Activated naive CD4-positive, alpha-beta T cell treated with anti-CD3 and anti-CD28 coated beads for 36 hours (primary cell): ENCODE measurements at places on chromosomes 4 and X. TPM values are rescaled to one million over a fixed set of nuclear protein-coding genes. Genes with fewer than 3 reads are reported as not detected.

Gene FAM184B
- total RNA-seq = not detected

Gene TMPRSS11F
- not detected for total RNA-seq

GRCh38 chr4:52873861-52874343 is 11.8 kb downstream of the RASL11B start:
- no peak for DNase-seq
- no peak overlapping the region for H3K27ac ChIP-seq
- H3K36me3 ChIP-seq = peaks cover 30% of the 10 kb centered on the region
- peaks cover 9% of the 10 kb centered on the region for H3K4me1 ChIP-seq

DNA sequence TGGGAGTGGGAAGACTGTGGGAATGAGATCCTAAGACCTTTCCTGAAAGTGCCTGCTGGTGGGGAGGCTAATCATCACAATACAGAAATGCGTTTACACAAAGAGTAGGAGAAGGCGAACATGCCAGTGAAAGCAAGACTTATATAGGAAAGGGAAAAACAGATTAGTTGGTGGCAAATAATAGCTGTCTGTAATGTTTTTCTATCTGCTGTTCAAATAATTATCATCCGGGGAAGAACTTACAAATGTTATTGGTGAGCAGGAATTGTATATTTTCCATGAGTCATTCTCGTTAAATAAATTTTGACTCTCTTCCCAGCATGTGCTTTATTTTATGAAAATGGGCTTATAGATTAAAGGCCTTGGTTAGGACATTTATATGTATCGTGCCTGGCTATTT is 196.5 kb downstream of the ARHGAP10 start:
- DNase-seq = no peak
- no peak overlapping the region for H3K4me3 ChIP-seq
- no peak overlapping the region for H3K27ac ChIP-seq
- H3K4me1 ChIP-seq = no peaks in the 10 kb centered on the region
- H3K36me3 ChIP-seq = no peaks in the 10 kb centered on the region
- H3K27me3 ChIP-seq = no peaks in the 10 kb centered on the region

- no peaks in the 10 kb centered on the region for H3K36me3 ChIP-seq
- H3K4me1 ChIP-seq = no peaks in the 10 kb centered on the region
- no peaks in the 10 kb centered on the region for H3K27me3 ChIP-seq
- H3K4me3 ChIP-seq = no peak overlapping the region
- DNase-seq = no peak
These were observed 602.2 kb downstream of the CENPC start for GRCh38 chr4:66943112-66943511.

DNA sequence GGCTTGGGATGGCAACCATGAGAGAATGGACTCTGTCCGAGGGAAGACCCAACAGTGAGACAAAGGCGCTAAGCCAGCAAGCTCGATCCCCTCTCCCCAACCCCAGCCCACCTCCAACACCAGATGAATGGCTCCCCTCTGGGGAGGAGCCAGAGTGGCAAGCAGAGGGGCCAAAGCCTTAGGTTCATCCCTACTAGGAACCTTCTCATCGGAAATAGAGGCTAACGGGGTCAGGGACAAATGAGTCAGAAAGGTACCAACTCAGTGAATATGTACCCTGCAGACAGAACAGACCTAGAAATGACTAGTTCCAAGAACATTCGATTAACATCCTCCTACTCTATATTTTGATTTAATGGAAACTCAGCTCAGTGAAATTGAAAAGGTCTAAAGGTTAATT is 73.9 kb downstream of the NSG1 start:
- DNase-seq = peak; percentile 17
- no peak overlapping the region for H3K4me3 ChIP-seq
- no peaks in the 10 kb centered on the region for H3K27me3 ChIP-seq
